Hair follicle dermal papilla cell (primary cell): ENCODE measurements at places on chromosomes 2 and 18. TPM values are rescaled to one million over a fixed set of nuclear protein-coding genes. Genes with fewer than 3 reads are reported as not detected.

CYP27C1 gene
- total RNA-seq, result 2.9 and 4.2 TPM in 2 replicates

CDKL4 gene
- total RNA-seq, result 0.85 and 1.1 TPM in 2 replicates

ANTXR1 gene
- total RNA-seq, result 137 and 154 TPM in 2 replicates

CFC1 gene
- not detected in 2 replicates for total RNA-seq

CD302 gene
- 25.0 and 27.4 TPM in 2 replicates for total RNA-seq

GAD1 gene
- total RNA-seq, result 1.3 TPM in 2 replicates

TGOLN2 gene
- 134 and 142 TPM in 2 replicates for total RNA-seq

SERPINB2 gene
- total RNA-seq, result 18.2 and 19.6 TPM in 2 replicates

FOXD4L1 gene
- 0.12 and 0.32 TPM in 2 replicates for total RNA-seq

EDAR gene
- not detected in 2 replicates for total RNA-seq

ABHD1 gene
- total RNA-seq, result 0.24 TPM in 1 of 2 replicates, not detected in the other

PXDN gene
- 119 and 188 TPM in 2 replicates for total RNA-seq

CDH2 gene
- 1.3 and 3.6 TPM in 2 replicates for total RNA-seq
